Fibroblast of skin of right biceps (primary cell): ENCODE measurements at places on chromosomes 5 and 9.

GRCh38 chr5:25285136-25285535 lies 640.4 kb upstream of the CDH10 start:
- DNase-seq, result no peak

DNA sequence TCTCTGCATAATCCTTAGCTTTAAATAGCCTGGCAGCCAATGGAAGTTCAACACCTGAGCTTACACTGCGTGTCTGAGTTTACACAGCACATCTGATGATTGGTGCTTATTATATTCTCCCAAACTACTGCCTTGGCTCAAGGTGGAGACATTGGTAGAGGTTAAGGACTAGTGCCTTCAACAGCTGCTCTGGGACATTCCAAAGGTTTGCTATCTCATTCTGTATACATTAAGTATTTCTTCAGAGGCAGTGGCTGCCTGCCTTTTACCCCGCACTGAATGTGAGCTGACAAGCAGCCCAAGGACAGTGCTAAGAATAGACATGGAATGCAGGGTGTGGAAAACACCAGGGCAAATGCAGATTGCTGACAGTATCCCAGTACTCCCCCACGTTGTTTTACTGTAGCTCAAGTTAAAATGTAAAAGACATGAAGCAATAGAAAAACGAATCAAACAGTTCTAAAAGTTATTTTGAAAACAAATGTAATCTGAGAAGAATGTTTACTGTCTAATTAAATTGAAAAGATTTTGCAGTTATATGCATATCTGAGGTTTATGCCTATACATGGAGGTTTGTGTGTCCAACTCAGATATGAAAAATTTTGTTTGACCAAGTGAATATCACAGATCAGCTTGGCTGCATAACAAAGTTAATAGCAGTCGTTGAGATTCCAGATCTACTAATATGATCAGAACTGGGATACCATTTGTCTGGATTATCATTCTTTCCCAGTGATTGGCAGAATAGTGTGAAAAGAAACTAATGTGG lies 1.8 kb downstream of the HSPB3 start:
- peak; percentile 92 for DNase-seq

DNA sequence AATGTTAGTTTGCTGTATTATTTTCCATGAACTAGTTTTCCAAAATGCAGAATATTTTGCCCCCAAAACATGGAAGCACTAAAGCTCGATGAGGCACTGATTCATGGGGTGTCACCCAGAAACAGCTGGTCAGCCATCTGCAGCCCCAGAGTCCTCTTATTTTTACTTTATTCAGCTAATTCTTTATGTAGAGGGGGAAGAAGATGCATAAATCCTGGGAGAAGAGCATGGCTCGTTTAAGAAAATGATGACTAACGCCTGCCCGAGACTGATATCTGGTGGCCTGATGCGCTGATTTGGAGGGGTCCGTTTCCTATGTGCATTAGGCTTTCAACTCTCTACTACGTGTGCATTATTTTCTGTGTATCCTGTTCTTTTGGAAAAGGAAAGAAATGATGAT lies 390.3 kb upstream of the MEF2C start:
- no peak for DNase-seq

DNA sequence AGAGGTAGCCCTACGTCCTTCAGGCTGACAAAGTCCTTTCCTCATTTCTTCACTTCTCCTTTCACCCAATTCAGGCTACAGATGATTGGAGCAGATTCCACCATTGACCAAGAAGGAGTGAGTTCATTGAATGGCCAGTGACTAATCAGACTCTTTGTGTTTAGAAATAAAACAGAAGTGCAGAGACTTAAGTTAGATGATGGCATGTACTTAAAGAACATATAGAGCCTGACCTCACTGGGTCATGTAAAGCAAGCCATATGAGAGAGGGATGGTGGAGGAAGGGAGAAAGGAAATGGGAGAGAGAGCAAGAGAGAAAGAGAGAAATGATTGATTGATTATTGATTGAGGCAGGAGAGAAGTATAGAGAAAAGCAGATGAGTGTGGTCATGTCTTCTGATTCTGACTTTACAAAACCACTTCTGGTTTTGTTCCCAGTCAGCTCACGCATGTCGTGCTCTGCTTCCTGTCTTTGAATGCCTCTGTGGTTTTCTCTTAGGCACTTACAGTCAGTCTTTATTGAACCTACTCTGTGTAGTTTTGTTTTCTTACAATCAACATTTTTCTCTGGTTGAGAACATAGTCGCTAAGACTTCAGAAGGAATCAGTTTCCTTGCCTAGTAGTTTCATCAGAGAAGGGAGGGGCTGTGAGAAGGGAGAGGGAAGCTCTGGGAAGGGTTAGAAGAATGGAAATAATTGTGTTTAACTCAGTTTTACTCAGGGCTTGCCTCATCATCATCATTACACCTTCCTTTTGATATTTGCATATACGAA lies 149.2 kb upstream of the KLF9 start:
- peak; percentile 83 for DNase-seq

DNA sequence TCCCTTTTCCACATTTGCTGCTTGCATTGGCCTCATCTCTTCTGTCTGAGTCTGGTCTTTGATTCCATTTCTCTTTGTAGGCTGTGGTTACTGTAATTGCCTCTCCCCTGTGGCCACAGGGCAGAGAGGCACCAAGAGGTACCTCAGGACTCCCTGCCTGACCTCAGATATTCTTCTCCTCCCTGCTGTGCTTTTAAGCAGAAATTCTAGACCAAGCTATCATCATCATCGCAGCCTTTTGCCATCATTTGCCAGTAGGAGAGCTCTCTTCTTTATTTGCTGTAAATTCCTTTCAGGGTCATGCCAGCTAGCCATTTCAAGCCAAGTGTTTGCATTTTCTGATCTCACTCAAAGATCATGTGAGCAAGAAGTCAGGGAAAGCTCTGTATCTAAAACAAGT lies 369.6 kb downstream of the ICE1 start:
- DNase-seq, result no peak
